ENCODE measurements at places on chromosomes 2 and 18. TPM values are rescaled to one million over a fixed set of nuclear protein-coding genes. Genes with fewer than 3 reads are reported as not detected.

Gene AQP12B
- not detected for total RNA-seq

Gene TTR
- 0.42 TPM for total RNA-seq

Gene TCF23
- total RNA-seq = not detected

Gene CAPN14
- total RNA-seq = 0.04 TPM

Gene CRYBA2
- 0.25 TPM for total RNA-seq

Gene ZBTB7C
- 0.27 TPM for total RNA-seq

Gene EPB41L5
- 3.9 TPM for total RNA-seq

Gene ALLC
- not detected for total RNA-seq

Gene IGFBP5
- 0.16 TPM for total RNA-seq

Gene AKAIN1
- total RNA-seq = not detected

Gene UGT1A6
- total RNA-seq = 0.72 TPM

Gene ZNF892
- total RNA-seq = 0.92 TPM

Gene OR6B2
- not detected for total RNA-seq

Data from A549 treated with AZD2906 at 1 μM for 4 hours (cell line).